ENCODE measurements at places on chromosomes 3 and 15.

DNA sequence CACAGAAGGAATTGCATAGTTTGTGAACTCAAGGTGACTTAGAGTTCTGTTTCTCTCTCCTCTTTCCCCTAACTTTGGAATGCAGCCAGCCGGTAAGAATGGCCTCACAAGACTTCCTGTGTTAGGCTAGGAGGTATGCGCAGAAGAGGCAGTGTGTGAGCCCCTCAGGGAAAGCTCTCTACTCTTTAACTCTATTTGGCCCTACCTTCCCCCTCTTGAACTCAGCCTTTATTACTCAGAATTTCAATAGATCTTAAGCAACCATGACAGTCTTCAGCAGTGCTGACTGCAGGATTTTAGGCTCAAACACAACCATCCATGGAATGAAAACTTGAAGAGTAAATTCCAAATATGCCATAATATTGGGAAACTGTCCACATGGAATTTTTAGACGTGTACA lies 209.5 kb downstream of the DTWD1 start:
- peak; percentile 85 for DNase-seq

DNA sequence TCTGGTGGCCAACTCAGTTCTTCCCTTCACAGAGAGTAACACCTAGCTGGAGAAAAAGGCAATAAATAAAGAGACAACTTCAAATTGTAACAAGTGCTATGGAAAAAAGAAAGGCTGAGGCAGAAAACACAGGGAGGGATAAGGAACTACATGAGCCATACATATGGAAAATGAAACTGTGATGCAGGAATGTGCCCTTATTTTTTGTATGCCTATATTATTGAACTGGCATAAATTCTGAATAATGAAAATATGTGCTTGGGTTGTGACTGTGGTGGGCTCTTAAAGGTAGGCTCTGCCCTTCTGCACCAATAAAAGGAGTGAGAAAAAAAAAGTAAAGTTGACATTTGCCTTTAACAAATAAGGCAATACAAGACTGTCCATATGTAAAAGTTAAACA lies 19.6 kb downstream of the FHIT start:
- no peak for DNase-seq

DNA sequence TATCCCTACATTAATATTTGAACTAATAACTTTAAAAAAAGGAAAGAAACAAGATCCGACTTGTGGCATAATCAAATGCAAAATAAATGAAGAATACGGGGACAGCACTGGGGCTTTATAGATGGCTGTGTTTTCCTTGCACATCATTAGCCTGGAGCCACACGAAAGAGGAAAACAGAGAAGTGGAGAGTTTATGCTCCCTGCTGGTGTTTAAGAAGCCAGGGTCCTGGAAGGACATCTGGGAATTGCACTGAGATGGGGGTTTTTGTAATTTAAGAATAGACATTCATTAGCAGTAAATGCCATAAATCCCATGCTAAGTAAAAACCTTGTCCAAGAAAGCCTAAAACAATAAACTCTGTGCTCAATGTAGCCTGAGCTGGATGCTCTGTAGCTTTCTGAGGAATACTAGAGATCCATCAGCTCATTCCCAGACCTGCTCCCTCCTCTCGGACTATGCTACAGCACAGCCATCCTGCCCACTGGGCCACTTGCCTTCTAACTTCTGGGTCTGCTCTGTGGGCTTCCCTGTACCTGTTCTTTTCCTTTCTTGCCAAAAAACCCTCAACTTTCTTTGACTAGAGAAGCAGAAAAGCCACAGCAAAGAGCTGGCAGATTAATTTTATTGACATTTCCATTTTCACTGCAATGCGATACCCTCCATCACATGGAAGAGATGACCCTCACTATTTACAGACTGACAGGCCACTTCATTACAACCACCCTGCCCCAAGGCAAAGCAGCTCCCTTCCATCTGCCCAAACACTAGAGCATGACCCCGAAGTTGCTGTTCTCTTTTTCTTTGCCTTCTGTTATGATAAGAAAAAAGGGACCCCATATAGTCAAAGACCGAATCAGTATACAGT lies 62.3 kb downstream of the MEIS2 start:
- no peak for DNase-seq

GRCh38 chr3:22947851-22948250 lies 255.3 kb upstream of the UBE2E2 start:
- DNase-seq, result no peak

GRCh38 chr3:25781758-25782594 lies 1.3 kb downstream of the NGLY1 start:
- DNase-seq, result no peak

DNA sequence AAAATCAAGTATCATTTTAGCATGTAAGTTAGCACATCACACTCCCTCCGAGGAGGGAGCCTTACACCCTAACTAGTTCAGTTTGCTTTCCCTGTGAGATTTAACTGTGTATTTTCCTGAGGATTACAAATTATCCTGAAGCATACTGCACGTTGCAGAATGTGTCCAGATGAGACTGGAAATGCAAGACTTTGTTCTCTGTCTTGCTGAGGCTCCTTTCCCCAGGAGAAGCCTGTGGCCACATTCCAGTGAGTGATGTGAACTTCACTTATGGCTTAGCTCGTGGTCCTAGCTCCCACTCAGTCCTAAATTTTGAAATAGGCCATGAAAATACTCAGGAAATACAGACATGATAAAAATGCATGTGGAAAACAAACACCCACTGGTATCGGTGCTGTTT lies 23.7 kb downstream of the PDZRN3 start:
- peak; percentile 66 for DNase-seq

DNA sequence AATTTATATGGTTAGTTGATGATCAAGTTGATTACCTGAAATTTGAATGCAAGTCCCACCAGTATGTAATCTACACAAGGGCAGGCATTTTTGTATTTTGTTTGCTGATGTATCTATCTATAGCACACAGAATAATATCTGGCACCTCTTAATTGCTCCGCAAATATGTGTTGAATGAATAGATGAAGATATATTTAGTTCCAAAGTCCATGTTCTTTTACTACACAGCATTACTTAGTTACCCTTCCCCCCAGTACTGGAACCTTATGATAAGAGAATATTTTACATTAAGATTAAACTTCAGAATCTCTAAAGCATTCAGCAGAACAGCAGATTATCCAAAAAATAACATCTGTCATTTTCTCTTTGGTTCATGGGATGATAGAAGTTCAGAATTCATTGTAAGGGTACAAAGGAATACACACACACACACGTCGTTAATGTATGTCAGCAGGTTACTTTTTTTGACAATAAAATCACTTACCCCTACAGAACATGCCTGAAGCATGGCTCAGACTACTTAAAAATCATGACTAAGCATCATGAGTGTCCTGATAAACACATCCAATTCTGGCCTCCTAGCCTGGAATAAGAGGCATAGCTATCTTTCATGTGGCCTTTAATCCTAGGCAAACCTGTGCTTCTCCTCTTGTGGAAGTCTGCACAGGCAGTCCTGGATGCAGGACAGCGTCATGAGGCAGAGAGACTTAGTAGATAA lies 148.9 kb upstream of the TBC1D5 start:
- DNase-seq, result peak; percentile 12

DNA sequence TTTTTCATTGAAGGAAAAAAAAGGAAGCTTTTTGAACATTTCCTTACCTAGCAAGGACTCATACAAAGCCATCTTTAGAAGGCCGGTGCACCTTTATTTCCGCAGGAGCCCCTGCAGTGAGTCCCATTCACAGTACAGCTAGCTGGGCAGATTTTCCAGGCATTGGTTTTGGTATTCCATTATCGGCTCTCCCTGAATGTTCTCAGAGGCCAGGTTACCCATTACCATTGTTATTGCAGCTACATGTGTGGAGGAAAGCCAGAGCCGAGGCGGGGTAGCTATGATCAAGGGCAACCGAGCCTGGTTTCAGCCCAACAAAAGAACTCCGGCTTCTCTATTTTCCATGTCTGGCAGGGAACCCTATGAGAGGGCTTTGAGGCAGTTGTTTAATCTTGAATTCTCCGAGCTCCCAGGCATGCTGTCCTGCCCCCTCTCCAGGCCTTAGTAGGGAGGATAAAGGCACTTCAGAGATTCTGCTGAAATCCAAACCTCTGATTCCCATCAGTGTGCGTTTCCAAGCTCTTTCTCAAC lies 100.3 kb downstream of the LRRK1 start:
- no peak for DNase-seq

GRCh38 chr15:38171973-38172372 lies 80.7 kb upstream of the SPRED1 start:
- no peak for DNase-seq

DNA sequence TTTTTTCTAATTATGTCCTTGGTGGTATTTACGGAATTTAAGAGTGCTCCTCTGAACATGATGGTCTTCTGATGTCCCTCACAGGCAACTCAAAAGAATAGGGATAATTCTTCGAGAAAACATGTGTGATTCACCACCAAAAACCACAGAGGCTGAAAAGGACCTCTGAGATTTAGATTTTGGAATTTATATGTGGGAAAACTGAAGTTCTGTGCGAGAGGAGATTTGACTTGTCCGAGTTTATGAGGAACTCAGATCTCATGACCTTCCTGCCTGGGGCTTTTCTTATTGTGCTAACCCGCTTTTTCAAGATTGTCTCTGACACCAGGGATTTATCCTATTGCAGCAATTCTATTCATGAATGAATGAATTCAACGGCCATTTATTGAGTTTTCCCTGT lies 142.4 kb downstream of the FAM43A start:
- peak; percentile 17 for DNase-seq

GRCh38 chr15:87777054-87777561 lies 479.4 kb downstream of the NTRK3 start:
- peak; percentile 86 for DNase-seq

DNA sequence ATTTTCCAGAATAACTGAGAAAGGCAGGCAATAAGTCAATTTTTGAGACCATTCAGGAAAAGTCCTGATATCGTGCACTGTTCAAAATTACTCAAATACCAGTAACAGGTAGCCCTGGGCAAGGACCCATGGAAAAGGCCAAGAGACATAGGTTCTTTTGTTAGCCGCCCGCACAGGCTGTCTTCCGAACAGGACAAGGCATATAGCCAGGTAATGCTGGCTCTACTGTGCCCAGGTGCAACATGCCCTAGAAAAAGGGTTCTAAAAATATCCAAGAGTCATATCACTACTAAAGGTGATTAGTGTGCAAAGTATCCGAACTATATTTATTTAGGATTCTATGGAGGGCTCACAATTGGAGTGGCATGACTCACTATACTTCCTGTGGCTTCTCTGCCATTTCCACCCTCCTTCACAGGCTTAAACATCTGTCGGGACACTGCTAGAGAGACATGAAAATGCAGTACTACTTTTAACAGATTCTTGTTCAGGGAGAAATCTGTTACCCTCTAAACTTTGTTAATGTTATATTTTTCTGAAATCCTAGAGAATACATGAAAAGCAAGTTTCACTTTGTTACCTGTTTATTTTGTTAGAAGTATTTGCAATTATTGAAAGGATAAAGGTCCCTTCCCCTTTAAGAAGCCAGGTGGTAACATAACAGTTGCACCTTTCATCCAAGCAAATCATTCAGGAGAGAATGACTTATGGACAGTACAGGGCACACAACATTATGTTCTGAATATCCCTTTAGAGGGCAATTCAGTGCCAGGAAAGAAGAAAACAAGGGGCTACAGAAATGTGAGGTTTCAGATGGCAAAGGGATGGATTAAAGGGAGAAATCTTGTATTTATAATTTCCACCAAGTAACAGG lies 293.3 kb upstream of the THBS1 start:
- DNase-seq, result peak; percentile 60

- DNase-seq, result no peak
Measured at GRCh38 chr15:61130950-61131942, 97.9 kb downstream of the RORA start.

DNA sequence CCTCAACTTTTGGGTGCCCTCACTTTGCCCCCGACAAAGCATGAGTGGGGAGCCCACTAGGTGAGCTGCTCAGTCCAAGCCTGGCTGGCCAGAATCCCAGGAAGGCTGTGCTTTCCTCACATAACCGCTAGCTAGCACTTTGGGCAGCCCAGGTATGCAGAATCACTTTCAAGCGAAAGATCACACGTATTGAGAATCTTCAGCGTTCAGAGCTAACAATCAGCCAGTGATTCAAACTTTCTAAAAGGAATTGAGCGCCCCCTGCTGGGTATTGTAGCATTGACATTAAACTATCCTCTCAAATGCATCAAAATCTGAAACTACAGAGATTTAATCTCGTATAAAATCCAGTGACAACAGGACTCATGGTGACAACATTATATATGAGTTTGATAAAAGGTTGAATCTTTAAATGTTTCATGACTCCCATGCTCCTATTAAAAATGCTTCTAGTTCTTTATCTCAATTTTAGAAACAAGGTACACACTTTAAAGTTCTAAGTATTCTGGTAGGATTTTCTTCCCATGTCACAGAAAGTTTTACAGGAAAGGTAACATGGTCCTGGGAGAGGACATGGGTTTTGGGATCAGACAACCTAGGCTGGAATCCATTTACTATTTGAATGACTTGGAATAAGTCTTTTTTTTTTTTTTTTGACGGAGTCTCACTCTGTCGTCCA lies 11.8 kb downstream of the ANAPC13 start:
- DNase-seq, result peak; percentile 86

All from AG10803 (cell line).